Mucosa of gallbladder (tissue), 1 donor: ENCODE measurements at places on chromosomes 2 and 18. TPM values are rescaled to one million over a fixed set of nuclear protein-coding genes. Genes with fewer than 3 reads are reported as not detected.

DNA sequence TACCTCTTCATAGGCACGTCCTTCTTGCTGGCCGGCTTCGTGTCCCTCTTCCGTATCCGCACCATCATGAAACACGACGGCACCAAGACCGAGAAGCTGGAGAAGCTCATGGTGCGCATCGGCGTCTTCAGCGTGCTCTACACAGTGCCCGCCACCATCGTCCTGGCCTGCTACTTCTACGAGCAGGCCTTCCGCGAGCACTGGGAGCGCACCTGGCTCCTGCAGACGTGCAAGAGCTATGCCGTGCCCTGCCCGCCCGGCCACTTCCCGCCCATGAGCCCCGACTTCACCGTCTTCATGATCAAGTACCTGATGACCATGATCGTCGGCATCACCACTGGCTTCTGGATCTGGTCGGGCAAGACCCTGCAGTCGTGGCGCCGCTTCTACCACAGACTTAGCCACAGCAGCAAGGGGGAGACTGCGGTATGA lies 2.3 kb downstream of the FZD7 start:
- DNase-seq, result no peak

DNA sequence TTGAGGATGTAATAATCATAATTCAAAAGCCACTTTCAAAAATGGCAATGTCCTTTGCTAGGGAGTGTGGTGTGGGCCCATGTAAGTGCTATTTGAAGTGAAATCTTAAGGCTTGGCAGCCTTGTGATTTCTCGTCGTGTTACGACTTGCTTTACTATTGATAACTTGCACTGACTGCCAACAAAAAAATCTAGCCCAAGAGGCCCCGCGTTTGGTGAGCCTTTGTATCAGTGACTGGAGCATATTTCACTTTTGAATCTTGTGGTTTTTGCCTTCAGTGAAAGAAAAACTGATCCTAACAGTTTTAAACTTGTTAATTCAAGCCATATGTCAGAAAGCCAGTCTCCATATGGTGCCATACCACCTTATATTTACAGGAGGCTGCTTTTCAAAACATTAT lies 248.0 kb downstream of the TMEM182 start:
- DNase-seq, result no peak

- DNase-seq, result no peak
Observed at GRCh38 chr2:162265666-162266459, 22.6 kb upstream of the FAP start.

DNA sequence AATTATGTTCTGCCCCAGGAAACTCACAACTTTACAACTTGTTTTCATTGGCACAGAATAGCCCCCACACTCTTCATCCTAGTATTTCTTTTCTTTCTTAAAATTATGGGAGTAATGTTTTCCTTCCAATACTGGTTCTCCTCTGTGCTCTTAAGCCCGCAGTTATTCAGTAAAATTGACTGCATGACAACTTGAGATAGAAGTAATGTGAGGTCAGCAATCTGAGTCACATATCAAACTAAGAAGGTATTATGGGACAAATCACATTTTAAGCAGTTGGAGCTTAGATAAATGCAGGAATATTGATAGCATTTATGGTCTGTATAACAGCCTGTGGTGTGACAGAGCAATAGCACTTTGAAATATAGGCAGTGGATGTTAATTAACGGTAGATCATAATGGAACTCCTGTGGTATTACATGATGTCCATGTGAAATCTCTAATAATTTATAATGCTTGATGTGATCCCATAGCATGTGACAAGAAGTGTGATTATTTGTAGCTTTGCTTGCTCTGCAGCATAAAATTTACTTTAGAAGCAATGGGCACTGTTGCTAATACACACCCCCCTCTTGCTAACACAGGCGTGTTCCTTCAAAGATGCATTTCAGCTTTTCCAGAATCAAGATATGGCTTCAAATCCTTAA lies 351.4 kb upstream of the CDH20 start:
- no peak for DNase-seq

SERPINB11 gene
- not detected for total RNA-seq

MAP3K19 gene
- not detected for total RNA-seq

ZNF521 gene
- 14.6 TPM for total RNA-seq
